HTR-8/SVneo (cell line): ENCODE measurements at places on chromosomes 16 and 17.

- no peak for DNase-seq
These were observed 8.9 kb upstream of the KRT14 start for GRCh38 chr17:41595585-41595984.

DNA sequence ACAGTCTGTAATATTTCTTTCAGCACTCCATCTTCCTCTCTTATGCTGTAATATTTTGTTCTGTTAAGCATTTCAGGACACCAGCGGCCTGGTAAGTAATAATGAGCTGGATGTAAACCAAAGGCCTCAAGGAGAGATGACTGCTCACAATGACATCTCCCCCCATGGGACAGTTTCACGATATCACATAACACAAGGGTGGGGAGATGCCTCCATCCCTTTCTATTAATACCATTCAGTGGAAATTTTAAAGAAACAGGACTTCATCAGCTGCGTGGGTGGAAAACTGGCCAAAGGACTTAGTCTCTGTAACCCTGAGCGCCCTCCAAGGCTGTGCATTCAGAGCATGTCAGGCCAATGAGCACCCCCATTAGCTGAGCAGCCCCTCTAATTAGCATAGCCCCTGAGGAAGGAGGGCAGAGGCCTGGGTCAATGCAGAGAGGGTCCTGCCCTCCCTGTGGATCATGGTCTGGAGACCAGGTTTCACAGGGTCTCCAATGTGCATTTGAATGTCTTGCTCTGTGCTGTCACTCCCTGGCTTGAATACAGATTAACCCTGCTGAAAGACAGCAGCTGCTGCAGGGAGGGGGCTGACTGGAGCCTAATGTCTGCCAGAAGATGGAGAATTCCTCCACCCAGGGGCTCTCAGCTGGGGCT is 156.4 kb downstream of the HS3ST2 start:
- no peak for DNase-seq

GRCh38 chr16:88696441-88696840 is 9.8 kb downstream of the RNF166 start:
- DNase-seq: no peak

- DNase-seq: no peak
These were observed 23.0 kb upstream of the ABCC3 start for GRCh38 chr17:50611634-50612033.

DNA sequence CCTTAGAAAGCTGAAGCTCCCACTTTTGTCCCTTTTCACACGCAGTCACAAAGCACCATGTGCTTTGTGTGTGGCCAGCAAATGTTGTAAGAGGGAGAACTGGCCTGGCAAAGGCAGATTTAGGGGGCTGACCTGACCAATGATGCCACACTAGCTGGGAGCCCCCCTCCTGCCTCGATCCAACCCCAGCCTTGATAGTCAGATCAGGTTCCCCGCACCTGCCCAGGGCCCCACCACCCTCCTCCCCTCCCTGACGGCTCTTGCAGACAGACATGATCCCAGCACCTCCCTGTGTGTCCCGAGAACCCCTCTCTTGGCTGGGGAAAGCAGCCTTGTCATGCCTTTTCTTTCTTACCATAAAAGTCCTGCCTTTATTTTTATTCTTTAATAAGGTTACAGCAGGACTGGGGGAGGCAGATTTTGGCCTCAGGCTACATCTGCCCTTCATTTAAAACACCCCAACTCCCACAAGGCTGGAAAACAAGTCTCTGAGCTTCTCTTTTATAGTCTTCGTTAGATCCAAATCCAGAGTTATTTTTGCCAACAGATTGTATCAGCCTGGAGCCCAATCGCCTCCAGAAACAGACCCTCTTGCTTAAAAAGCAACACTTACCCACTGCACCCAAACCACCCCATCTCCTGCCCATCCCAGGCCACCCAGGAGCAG is 201.8 kb upstream of the CDH5 start:
- DNase-seq: no peak
